ENCODE measurements at places on chromosomes 3 and 15. TPM values are rescaled to one million over a fixed set of nuclear protein-coding genes. Genes with fewer than 3 reads are reported as not detected.

DNA sequence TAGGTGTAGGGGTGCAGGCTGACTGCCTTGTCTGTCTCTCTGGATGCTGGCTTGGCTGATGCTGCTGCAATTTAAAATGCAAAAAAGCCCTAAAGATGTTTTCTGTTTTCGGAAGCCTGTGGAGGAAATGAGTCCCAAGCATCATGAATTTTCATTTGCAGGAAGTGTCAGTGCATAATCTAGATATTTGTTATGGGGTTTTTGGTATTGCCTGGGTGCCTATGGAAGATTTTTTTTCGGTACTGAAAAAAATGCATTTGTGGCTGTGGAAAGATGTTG is 1.9 kb downstream of the CACNA1D start:
- peaks cover 14% of the 10 kb centered on the region for H3K4me1 ChIP-seq
- no peaks in the 10 kb centered on the region for H3K36me3 ChIP-seq
- no peak for DNase-seq
- H3K27me3 ChIP-seq: peaks cover 23% of the 10 kb centered on the region
- H3K4me3 ChIP-seq: no peak overlapping the region
- no peak overlapping the region for H3K27ac ChIP-seq

DNA sequence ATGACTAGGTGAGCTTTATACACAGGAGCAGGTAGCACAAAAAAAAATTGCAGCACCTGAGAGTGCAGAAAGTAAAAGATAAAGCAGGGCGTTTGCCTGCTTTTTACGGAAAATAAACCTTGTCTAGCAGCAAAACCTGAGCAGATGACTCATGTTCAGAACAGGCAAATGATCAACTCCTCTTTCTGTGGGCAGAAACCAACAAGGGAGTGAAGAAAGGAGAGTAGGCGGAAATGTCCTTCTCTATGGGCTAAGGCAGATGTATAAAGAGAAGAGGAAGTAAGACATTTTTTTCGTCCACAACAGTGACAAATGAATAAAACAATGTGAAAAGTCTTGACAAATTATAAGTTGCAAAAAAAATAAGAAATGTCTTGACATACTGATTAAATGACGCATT is 24.5 kb upstream of the GMNC start:
- DNase-seq: no peak
- H3K4me3 ChIP-seq: no peak overlapping the region
- H3K4me1 ChIP-seq: no peaks in the 10 kb centered on the region
- no peak overlapping the region for H3K27ac ChIP-seq
- no peaks in the 10 kb centered on the region for H3K27me3 ChIP-seq

DNA sequence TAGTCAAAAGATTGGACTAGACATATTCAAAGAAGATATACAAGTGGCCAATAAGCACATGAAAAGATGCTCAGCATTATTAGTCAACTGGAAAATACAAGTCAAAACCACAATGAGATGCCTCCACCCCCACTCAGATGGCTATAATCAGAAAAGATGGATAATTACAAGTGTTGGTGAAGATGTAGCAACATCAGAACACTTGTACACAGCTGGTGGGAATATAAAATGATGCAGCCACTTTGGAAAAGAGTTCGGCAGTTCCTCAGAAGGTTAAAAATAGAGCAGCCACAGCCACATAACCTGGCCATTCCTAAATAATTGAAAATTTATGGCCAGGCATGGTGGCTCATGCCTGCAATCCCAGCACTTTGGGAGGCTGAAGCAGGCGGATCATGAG is 38.4 kb downstream of the HEG1 start:
- H3K27me3 ChIP-seq: no peaks in the 10 kb centered on the region
- no peak overlapping the region for H3K27ac ChIP-seq
- no peak for DNase-seq

- H3K27ac ChIP-seq: no peak overlapping the region
Observed at GRCh38 chr15:81088470-81089013, 45.5 kb upstream of the CFAP161 start.

DNA sequence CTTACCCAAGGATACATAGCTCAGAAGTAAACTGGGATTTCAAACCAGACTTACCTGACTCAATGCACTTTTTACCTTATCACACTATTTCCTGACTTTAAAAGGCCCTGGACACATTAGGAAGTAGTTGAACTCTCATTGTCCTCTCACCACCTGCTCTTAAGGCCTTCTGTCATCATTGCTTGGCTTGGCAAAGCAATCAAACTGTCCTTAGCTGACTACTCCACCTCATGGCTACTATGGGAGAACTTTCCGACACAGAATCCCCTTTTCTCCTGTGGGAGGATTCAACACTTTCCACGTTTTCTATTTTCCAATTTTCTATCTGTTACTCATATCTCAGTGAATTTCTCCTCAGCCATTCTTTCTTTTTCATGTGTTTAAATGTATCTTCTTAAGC is 55.4 kb downstream of the ZNF148 start:
- DNase-seq: no peak
- H3K27ac ChIP-seq: no peak overlapping the region
- no peaks in the 10 kb centered on the region for H3K4me1 ChIP-seq
- no peaks in the 10 kb centered on the region for H3K27me3 ChIP-seq

DNA sequence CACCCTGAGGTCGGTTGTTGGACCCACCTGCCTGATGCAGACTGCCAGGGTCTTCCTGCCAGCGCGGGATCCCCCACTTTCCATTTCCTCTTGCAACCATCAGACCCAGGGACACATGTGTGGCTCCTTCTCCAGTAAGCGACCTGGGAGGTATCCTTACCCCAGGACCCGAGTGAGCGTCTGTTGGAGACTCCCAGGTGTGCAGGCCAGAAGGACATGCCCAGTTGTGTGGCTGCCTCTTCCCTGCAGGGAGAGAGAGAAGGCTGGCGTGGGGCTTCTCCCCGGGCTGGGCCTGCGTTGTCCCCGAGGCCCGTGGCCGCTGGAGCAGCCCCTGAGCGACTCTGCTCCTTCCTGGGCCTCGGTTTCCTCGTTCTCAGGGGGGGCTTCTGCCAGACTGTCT is 56.8 kb downstream of the APBA2 start:
- no peaks in the 10 kb centered on the region for H3K27me3 ChIP-seq
- no peak overlapping the region for H3K4me3 ChIP-seq
- no peak overlapping the region for H3K27ac ChIP-seq
- DNase-seq: no peak
- H3K36me3 ChIP-seq: no peaks in the 10 kb centered on the region

Gene STRA6
- total RNA-seq: not detected

DNA sequence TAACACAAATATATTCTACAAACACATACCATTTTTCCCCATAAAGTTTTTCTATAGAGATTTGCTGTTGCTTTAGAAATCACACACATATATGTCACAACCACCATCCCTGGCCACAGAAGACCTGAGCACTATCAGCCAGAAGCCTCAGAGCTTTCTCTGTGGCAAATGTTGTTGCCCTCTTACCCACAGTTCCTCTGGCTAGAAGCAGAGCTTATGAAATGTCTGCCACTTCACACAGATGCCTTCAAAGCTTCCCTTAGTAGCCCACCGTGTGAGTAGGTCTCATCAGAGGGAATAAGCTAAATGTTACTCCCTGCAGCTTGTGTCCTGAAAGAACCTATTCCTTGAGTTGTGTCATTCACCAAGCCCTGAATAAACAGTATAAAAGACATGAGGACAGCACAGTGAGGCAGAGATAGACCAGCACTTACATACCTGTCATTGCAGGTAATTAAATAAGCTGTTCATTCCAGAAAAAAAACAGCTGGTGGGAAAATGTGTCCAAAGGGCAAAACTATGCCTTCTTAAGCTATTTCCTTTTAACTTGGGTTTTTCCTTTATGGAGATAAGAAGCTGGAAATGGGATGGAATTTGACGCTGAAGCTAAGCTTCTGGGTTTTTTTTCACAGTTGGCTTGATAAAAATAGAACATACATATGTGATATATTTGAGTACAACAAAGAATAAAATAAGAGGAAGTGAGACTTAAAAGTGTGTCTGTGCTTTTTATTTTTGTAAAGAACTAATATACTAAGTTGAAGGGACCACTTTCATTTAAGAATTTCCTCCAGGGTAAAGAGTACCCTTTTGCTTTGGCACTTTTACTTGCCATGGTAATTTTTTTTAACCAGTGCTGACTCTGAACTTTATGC is 391.4 kb downstream of the KCNH8 start:
- H3K27ac ChIP-seq: no peak overlapping the region
- DNase-seq: no peak
- no peaks in the 10 kb centered on the region for H3K36me3 ChIP-seq
- H3K27me3 ChIP-seq: no peaks in the 10 kb centered on the region
- no peak overlapping the region for H3K4me3 ChIP-seq
- no peaks in the 10 kb centered on the region for H3K4me1 ChIP-seq

DNA sequence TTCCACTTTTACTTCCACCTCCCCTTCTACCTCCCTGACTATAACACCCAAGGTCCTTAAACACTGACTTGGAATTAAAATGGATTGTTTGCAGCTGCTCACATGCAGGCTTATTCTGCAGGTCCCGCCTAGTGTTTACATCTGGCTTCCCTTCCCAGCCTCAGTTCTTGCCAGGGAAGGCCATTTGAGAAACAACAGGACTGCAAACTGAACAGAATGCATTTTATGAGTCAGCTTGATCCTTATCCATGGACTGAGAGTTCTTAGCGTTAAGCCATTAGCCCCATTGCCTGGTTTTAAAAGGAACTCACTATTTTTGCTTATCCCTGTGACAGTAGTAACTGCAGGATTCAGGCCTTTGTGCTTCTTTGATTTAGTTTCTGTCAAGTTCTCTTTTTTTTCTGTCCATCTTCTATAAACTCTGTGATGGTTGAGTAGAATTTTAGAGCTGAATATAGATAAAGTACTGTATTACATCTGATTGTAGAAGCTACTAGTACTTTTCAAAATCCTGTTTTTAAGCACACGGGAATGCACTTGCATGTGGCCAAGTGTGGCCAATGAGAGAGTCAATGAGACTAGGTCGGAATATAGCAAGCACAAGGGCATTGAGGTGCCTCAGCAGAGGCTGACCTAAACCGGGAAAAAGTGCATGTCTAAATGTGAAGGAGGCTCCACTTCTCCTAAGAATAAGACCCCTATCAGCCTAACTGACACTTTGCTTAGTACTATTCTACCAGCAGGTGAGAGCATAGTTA is 106.4 kb downstream of the TUSC7 start:
- H3K4me3 ChIP-seq: no peak overlapping the region
- no peaks in the 10 kb centered on the region for H3K36me3 ChIP-seq
- H3K4me1 ChIP-seq: no peaks in the 10 kb centered on the region
- H3K27me3 ChIP-seq: no peaks in the 10 kb centered on the region
- H3K27ac ChIP-seq: no peak overlapping the region
- DNase-seq: no peak

GRCh38 chr3:167304077-167304476 is 76.0 kb downstream of the ZBBX start:
- H3K4me1 ChIP-seq: no peaks in the 10 kb centered on the region
- no peaks in the 10 kb centered on the region for H3K36me3 ChIP-seq
- H3K27me3 ChIP-seq: no peaks in the 10 kb centered on the region

DNA sequence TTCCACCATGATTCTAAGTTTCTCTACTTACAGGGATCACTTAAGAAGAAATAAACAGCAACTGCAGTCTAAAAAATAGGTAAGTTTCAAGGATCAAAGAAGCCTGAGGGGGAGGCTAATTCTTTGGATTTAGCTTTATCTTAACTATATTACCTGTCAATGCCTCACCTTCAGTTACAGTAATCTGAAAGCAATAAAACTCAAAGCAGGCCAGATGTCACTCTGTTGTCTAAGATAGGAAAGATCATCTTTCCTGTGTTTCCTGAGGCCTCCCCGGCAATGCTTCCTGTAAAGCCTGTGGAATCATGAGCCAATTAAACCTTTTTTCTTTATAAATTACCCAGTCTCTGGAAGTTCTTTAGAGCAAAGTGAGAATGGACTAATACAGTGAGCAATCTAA is 60.2 kb downstream of the NPTN start:
- peaks cover 27% of the 10 kb centered on the region for H3K36me3 ChIP-seq
- no peaks in the 10 kb centered on the region for H3K27me3 ChIP-seq
- no peaks in the 10 kb centered on the region for H3K4me1 ChIP-seq
- H3K4me3 ChIP-seq: no peak overlapping the region
- no peak overlapping the region for H3K27ac ChIP-seq

Gene ARPP19
- 101 TPM for total RNA-seq

Gene SMAD6
- total RNA-seq: 0.33 TPM

- H3K27ac ChIP-seq: no peak overlapping the region
- no peaks in the 10 kb centered on the region for H3K27me3 ChIP-seq
- no peaks in the 10 kb centered on the region for H3K36me3 ChIP-seq
Observed at GRCh38 chr3:81927811-81928210, 166.4 kb upstream of the GBE1 start.

Gene HOMER2
- 2.7 TPM for total RNA-seq

Gene SPATA12
- total RNA-seq: not detected

DNA sequence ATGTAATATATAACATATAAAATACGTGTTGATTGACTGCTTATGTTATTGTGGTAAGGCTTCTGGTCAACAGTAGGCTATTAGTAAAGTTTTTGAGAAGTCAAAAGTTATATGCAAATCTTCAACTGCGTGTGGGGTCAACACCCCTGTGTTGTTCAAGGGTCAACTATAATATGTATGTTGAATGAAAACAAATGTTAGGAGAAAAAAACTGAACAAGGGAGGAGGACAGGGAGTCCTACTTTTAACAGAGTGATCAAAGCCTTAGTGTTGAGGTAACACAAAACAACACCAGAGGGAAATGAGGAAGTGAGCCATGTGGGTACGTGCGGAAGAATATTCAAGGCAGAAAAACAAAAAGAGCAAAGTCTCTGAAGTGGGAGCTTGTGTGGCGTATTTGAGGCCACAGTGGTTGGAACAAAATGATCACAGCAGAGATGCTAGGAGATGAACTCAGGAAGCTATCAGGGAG is 62.5 kb downstream of the SFMBT1 start:
- H3K27me3 ChIP-seq: no peaks in the 10 kb centered on the region
- H3K4me3 ChIP-seq: no peak overlapping the region
- H3K36me3 ChIP-seq: no peaks in the 10 kb centered on the region
- peak; percentile 46 for DNase-seq

- no peak for DNase-seq
- no peaks in the 10 kb centered on the region for H3K36me3 ChIP-seq
- peaks cover 13% of the 10 kb centered on the region for H3K4me1 ChIP-seq
- no peak within 1 kb of the TSS for H3K27ac ChIP-seq
- H3K27me3 ChIP-seq: peaks cover 52% of the 10 kb centered on the region
- H3K4me3 ChIP-seq: no peak within 1 kb of the TSS
Observed at GRCh38 chr3:50268703-50269451, at the start of gene SEMA3B. Gene SEMA3B (plus strand): TSS chr3:50269147. CDS start chr3:50269241, 94 bp downstream.

Gene SIDT1
- 75.5 TPM for total RNA-seq

Gene VGLL3
- total RNA-seq: not detected

- H3K36me3 ChIP-seq: no peaks in the 10 kb centered on the region
- no peak overlapping the region for H3K4me3 ChIP-seq
- peaks cover 3% of the 10 kb centered on the region for H3K4me1 ChIP-seq
- no peaks in the 10 kb centered on the region for H3K27me3 ChIP-seq
- DNase-seq: no peak
- no peak overlapping the region for H3K27ac ChIP-seq
Observed at GRCh38 chr15:60235951-60236710, 161.7 kb downstream of the ANXA2 start.

Gene GP5
- total RNA-seq: 5.1 TPM

Measured in T-cell (primary cell).